ENCODE measurements at places on chromosomes 3 and 15.

DNA sequence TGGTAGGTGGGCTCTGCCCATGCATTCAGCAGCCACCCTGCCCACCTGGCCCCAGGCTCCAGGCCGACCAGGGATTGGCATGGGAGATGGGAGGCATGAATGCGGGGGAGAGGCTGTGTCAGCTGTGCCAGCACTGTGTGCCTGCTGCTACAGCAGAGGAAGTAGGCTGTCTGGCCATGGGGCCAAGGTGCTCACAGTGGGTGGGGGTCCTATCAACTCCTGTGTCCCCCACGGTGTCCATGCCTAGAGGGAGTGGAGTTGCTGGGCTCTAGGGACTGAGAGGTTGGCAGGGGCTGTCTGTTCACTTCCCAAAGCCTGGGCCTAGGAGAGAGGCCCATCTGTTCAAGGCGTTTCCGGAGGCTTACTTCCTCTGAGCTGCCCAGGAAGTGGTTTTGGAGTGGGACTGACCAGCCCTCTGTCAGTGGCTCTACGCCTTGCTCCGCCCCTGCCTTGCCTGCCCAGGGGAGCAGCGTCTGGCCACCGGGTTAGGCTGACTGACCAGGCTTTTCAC, 5.8 kb downstream of the PRKCD start:
- DNase-seq = no peak

DNA sequence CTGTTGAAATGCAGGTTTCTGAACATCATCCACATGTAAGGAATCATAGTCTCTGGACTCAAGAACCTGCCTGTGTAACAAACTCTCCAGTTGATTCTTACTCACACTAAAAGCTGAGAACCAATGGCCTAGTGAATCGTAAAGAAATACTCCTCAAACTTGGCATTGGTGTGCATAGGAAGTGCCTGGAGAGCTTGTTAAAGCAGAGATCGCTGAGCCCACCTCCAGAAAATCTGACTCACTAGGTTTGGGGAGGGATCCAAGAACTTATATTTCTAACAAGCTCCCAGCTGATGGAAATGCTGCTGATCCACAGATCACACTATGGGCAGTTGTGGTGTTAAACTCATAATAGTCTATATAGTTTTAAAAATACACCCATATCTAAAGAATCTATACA, 55.8 kb upstream of the LMCD1 start:
- DNase-seq = no peak

GRCh38 chr3:16741103-16741758, 136.0 kb upstream of the DAZL start:
- no peak for DNase-seq

GRCh38 chr3:100419406-100419805, 18.1 kb downstream of the LNP1 start:
- DNase-seq = no peak

- DNase-seq = no peak
Measured at GRCh38 chr15:90211440-90212143, 10.5 kb downstream of the SEMA4B start.

DNA sequence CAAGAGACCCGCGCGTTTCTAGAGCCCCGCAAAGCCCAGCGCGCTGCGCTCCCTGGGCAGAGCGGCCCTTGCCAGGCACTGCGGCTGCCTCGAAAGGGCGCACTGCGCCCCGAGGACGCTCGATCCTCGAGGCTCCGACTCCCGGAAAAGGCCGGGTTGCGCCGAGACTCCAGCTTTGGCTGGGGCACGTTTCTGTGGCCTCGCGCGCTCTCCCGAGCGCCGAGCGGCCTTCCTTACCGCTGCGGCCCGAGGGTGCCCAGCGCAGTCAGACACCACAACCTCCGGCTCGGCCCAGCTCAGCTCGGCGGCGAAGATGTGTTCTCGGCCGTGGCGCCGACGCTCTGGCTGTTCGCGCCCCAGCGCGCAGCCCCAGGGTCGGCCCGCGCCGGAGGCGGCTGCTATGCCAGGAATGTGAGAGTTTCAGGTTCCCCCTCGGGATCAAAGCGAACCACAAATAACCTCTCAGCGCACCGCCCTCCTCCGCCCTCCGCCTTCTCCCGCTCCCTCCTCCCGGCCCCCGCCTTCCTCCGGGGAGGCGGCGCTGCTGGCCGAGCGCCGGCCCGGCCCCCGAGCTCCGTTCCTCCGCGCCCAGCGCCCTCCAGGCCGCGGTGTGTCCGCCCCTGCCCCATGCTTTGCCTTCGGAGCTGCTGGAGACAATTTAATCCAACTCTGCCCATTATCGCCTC, at the start of gene AMOTL2:
AMOTL2 (minus strand) TSS at position 343 of the 686 bp plus-strand sequence. CDS start 3,014 bp downstream, outside the sequence.
- DNase-seq = peak; percentile 19

GRCh38 chr3:54138937-54139547, 16.7 kb downstream of the CACNA2D3 start:
- DNase-seq = no peak

- DNase-seq = no peak
Measured at GRCh38 chr3:41370307-41370706, 171.0 kb downstream of the CTNNB1 start.

GRCh38 chr3:29385046-29385830, 104.4 kb downstream of the RBMS3 start:
- DNase-seq = no peak

- DNase-seq = no peak
Measured at GRCh38 chr3:15023249-15023648, 41.9 kb downstream of the MRPS25 start.

DNA sequence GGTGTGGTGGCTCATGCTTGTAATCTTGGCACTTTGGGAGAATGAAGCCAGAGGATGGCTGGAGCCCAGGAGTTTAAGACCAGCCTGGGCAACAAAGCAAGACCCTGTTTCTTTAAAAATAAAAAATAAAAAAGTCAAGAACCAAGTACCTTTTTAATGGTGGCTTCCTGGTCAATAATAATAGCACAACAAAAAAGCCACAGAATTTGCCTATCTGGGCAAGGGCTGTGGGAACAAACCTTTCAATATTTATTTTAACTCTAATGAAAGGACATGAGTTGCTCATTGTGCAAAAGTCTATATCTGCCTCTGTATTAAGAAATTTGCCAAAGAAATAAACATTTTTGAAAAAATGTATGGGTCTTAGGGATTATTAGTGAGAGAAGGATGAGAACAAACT, 2.1 kb downstream of the ZNF609 start:
- no peak for DNase-seq

DNA sequence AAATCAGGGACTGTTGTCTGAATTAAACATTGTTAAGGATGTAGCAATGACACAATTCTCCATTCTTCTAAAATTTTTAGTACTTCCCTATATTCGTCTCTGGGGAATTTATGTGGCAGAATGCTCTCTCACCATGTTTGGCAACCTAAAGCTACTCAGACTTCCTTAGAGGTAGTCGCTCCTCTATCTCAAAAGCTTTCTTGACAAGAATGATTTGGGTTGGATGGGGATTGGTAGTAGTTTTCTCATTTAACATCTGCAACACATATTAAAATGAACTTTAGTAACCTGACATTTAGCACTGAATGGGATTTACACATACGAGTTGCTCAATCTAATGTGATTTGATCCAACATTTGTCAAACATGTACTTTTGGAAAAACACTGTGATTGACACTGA, 233.3 kb downstream of the RBMS3 start:
- DNase-seq = no peak
